Activated naive CD8-positive, alpha-beta T cell treated with anti-CD3 and anti-CD28 coated beads, Interleukin-2, amount 50 U/mL, for 16 hours (primary cell): ENCODE measurements at places on chromosomes 7 and 10.

DNA sequence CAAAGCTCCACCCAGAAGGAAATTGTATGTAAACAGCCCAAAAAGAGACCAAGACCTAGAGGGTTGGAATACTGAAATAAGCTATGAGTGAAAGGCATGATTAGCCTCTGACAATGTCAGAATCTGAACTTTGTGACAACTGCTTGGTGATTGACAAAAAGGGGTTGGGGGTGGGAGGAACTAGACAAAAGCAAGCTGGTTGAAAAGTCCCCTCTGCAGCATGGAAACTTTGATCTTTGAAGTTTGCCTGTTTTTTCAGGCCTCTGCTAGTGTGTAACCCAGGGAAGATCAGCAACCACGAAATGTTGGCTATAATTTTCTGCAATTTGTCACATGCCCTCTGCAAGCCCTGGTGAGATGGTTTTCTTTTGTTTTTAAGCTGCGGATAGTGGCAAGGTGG is 104.8 kb upstream of the SLC25A13 start:
- DNase-seq, result no peak

- DNase-seq, result no peak
Observed at GRCh38 chr7:130648580-130648979, 20.0 kb downstream of the COPG2 start.

GRCh38 chr7:142881586-142882337 is 3.8 kb downstream of the TRPV6 start:
- DNase-seq, result no peak

- no peak for DNase-seq
Observed at GRCh38 chr10:98041352-98042043, 11.1 kb upstream of the CRTAC1 start.

DNA sequence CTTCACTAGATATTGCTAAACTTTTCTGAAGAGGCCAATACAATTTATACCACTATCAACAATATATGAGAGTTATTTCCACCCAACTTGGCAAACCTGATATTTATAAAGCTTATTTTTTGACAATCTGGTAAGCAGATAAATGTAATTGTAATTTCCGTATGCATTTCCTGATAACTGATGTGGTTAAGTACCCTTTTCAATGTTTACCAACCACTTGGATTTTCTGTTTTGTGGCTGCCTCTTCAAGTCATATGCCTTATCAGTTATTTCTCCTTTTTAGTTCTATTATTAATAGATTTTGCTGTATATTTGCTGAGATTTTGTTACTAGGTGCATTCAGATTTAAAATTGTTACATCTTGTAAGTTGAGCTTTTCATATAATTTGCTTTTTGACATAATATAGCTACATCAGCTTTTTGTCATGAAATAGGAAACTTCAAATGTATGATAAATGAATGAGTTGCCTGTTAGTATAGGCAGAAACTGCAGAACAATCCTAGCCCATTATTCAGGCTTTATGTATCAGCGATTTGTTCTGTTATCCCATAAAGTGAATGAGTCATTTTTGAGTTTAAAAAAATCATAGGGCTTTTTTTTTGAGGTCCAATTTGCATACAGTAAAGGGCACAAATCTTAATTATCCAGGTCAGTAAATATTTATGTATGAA is 11.5 kb downstream of the SGPL1 start:
- no peak for DNase-seq

DNA sequence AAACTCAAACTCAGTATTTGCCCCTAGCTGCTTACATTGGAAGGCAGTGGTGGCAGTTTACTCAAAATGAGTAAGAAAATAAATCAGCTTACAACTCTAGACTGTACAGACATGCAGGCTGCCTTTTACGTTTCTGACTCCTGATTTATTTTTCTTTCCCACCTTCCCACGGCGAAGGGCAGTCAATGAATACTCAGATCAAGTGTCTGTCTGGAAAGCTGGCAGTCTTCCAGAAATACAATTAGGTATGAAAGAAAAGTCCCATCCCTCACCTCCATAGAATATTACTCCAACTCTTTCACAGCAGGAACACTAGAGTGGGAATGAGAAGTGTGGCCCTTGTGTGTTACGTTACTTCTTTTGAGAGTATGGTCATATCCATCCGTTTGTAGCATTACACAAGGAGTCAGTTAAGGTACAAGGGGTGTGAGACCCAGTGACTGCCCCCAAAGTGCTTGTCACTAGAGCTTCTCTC is 1.3 kb upstream of the PAPSS2 start:
- no peak for DNase-seq

GRCh38 chr7:106604303-106604924 is 56.5 kb downstream of the CCDC71L start:
- no peak for DNase-seq
